ENCODE measurements at places on chromosomes 2 and 18.

- DNase-seq: no peak
Observed at GRCh38 chr2:50781646-50782045, 250.3 kb downstream of the NRXN1 start.

- DNase-seq: no peak
Observed at GRCh38 chr2:10844097-10844496, 31.5 kb upstream of the PDIA6 start.

GRCh38 chr2:60634438-60634837 lies 81.0 kb upstream of the BCL11A start:
- no peak for DNase-seq

DNA sequence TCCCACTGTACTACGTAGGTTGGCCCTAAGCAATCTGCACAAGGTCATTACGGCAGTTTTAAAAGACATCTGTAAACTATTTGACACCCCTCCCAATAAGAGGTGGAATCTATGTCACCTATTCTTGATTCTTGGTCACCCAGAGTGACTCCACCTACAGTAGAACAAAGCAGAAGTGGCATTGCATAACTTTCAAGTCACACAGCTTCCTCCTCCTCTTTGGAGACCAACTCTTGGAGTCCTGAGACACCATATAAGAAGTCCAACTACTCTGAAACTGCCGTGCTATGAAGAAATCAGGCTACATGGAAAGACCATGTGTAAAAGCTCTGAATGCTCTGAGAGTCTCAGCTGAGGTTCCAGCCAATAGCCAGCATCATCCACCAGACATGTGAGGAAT lies 253.5 kb upstream of the CDH20 start:
- no peak for DNase-seq

- DNase-seq: no peak
Observed at GRCh38 chr2:190812506-190813294, 67.9 kb upstream of the GLS start.

DNA sequence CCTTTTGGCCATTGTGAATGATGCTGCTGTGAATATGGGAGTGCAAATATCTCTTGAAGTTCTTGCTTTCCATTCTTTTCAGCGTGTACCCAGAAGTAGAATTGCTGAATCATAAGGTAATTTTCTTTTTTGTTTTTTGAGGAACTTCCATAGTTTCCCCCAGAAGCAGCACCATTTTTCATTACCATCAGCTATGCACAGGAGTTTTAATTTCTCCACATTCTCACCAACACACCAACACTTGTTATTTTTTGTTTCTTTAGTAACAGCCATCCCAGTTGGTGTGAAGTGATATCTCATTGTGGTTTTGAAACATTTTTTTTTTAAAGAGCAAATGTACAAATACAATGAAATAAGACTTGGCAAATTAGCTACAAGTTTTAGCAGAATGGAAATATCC lies 21.3 kb downstream of the POU3F3 start:
- no peak for DNase-seq

- no peak for DNase-seq
Observed at GRCh38 chr18:46894124-46894523, 23.2 kb downstream of the PIAS2 start.

DNA sequence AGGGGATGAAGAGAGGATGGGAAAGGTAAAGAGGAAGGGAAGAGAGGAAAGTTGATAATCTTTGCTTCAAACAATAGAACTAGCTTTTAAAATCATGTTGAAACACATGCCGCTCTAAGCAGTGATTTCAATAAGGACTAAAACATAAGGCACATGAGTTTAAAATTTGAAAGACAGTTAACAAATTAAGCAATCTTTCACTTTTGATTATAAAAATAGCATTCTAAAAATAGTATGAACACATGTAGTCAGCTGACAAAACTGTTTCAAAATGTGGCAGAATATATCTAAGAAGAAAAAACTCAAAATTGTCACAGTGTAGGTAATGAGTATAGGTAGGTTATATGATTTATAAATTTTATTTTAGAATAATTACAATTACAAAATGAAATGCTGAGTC lies 25.3 kb downstream of the PSME4 start:
- no peak for DNase-seq

GRCh38 chr18:60123031-60123430 lies 223.2 kb downstream of the PMAIP1 start:
- DNase-seq: no peak

Measured in ovary (tissue), 10 donors.